ENCODE measurements at places on chromosomes 1 and 21.

DNA sequence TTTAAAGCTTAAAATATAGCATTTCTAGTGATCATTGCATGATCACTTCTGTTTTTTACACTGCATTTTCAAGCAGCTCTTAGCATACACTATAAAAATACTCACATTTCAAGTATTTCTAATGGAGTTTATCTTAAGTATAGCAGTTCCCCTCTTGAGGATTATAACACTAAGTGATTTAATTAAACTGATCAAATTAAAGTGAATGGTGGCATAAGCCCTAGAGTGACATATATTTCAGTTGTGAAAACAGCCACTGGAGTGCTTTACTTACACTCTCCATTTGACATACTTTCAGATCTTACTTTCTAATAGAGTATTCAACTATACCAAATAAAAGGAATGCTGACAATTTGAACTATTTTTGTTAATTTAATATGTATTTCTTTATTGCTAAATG is 623.3 kb upstream of the TMPRSS15 start:
- DNase-seq: no peak

GRCh38 chr1:245241526-245242130 is 86.8 kb downstream of the KIF26B start:
- DNase-seq: no peak

- DNase-seq: no peak
Measured at GRCh38 chr1:168795681-168796080, 66.7 kb upstream of the DPT start.

GRCh38 chr1:91968334-91968733 is 19.1 kb downstream of the BRDT start:
- DNase-seq: no peak

GRCh38 chr1:224897529-224898327 is 31.7 kb upstream of the DNAH14 start:
- DNase-seq: no peak

- DNase-seq: no peak
Measured at GRCh38 chr1:167638064-167638463, 8.0 kb downstream of the RCSD1 start.

- DNase-seq: no peak
Measured at GRCh38 chr1:179883745-179884138, 1.7 kb downstream of the TOR1AIP1 start.

Measured in pulmonary artery endothelial cell (primary cell).